ENCODE measurements at places on chromosomes 3 and 15.

DNA sequence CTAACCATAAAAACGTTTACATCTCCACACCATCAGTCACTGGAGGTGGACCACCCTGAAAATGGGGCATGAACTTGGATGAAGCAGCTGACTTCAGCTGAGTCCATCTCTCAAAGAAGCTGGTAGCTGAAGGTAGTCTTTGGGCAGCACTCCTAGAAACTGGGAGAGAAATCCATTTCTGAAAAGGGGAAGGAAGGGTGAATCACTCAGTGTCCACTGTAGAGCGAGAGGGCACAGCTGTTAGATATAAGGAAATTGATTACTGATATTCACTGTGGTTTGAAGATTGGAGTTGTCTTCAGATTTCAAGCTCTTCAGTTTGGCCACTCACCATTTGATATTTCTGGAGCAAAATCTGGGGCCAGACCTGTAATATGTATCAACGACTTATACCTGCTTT, 499.0 kb upstream of the UBE2E2 start:
- no peak for DNase-seq

GRCh38 chr15:89361451-89362202, 27.0 kb upstream of the POLG start:
- peak; percentile 80 for DNase-seq

DNA sequence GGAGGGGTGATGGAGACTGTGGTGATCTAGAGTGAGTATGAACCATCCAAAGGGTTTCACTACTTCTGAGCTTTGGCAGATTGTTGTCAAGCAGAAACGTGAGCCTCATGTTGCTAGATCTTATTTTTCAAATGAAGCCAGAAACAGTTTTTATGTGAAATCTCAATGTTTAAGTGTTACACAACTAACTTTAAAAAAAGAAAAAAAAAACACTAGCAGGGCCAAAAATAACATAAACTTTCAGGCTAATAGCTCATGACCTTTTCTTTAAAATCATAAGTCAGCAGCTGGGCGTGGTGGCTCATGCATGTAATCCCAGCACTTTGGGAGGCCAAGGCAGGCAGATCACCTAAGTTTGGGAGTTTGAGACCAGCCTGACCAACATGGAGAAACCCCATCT, 2.1 kb upstream of the HTR3D start:
- DNase-seq: no peak

- no peak for DNase-seq
Observed at GRCh38 chr15:74216949-74217348, 14.4 kb upstream of the STRA6 start.

DNA sequence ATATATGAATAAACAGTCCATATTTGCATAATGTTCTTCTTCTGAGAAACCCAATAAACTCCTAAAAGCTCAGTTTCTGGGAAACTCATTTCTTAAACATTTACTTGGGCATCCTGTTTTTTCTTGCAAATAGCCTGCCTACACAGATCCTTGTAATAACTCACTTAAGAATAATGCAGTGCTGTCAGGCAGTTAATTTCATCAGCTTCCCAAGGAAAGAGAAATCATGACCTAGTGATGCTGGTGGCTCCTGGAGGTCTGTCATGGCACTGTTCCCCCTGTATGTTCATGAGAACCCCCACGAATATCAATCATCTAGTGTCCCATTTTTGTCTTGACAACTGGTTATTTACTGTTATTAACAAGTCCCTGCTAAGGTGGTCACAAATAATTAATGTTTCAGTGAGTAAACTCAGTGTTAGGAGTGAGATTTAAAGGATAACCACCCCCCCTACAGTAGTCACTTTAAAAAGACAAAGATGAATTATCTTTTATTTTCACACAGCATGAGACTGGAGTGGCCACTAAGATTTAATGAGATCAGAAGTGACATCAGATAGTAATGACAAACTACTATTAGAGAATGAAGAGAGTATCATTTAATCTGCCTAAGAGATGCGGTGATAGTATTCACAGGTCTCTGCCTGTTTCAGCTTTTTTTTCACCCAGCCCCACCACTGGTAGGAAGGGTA, 279.5 kb upstream of the NECTIN3 start:
- DNase-seq: no peak

DNA sequence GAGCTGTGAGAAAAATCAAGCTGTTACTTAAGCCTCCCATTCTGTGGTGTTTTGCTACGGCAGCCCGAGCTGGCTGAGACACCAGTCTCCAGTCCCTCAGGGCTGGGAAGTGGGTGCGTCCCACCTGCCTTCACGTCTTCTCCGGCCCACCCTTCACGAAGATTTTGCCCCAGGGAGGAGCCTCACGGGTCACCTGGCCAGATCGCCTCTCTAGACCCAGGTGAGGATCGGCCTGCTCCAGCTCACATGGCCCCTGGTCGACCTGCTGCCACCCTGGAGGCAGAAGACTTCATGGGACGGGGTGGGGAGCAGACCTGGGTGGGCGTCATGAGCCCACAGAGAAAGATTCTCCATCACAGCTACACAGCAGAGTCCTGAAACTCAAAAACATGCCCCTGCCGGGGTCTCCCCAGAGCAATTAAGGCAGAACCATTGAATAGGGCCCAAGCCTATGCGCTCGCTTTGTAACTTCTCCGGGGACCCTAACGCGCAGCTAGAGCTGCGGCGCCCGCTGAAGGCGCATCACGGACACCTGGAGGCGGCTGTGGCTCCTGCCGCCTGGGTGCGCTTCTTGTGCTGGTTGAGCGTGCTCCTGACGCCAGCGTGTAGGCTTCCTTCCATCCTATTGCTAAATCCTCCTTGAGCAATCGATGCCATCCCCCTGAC, 92.6 kb upstream of the ALDH1A3 start:
- no peak for DNase-seq

- DNase-seq: no peak
Observed at GRCh38 chr3:127210654-127210943, 17.7 kb downstream of the PRR23E start.

GRCh38 chr3:105790534-105790933, 78.3 kb downstream of the CBLB start:
- DNase-seq: no peak

- no peak for DNase-seq
Observed at GRCh38 chr3:58333206-58334012, 717 bp downstream of the PXK start.

- DNase-seq: no peak
Observed at GRCh38 chr15:80199869-80200268, 47.1 kb downstream of the FAH start.

DNA sequence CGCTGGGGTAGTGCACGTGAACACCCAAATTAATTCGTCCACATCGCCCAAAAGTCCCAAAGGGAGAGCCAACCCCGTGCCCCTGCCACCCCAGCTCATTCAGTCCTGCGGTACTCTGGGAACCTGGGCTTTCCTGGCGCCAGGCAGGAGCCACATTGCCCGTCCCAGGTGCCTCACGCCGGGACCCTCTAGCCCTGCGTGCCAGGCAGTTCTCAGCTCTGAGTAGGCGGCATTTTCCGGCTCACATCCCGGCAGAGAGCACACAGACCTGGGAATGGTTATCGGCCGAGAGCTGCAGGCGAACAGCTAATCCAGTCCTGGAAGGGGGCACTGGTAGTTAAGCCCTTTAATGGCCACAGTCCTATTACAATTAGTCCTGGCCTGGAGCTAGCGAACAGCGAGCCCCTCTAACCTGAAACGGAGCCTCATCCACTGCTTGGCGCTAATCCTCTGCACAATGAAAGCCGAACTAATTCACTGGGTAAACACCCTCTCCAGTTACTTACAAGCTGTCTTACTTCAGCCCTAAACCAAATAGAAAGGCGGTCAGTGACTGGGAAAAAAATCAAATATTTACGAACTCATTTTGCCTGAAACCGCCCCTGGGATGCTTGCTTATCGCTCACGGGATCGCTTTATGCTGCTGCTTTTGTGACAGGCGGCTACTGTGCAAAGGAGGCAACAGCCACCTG, 254.6 kb upstream of the SOX14 start:
- peak; percentile 88 for DNase-seq

GRCh38 chr15:45857291-45857690, 222.5 kb downstream of the SQOR start:
- DNase-seq: no peak

GRCh38 chr15:69074843-69075224, 60.3 kb downstream of the NOX5 start:
- DNase-seq: no peak

- no peak for DNase-seq
Observed at GRCh38 chr3:36989005-36989404, 3.9 kb downstream of the EPM2AIP1 start.

DNA sequence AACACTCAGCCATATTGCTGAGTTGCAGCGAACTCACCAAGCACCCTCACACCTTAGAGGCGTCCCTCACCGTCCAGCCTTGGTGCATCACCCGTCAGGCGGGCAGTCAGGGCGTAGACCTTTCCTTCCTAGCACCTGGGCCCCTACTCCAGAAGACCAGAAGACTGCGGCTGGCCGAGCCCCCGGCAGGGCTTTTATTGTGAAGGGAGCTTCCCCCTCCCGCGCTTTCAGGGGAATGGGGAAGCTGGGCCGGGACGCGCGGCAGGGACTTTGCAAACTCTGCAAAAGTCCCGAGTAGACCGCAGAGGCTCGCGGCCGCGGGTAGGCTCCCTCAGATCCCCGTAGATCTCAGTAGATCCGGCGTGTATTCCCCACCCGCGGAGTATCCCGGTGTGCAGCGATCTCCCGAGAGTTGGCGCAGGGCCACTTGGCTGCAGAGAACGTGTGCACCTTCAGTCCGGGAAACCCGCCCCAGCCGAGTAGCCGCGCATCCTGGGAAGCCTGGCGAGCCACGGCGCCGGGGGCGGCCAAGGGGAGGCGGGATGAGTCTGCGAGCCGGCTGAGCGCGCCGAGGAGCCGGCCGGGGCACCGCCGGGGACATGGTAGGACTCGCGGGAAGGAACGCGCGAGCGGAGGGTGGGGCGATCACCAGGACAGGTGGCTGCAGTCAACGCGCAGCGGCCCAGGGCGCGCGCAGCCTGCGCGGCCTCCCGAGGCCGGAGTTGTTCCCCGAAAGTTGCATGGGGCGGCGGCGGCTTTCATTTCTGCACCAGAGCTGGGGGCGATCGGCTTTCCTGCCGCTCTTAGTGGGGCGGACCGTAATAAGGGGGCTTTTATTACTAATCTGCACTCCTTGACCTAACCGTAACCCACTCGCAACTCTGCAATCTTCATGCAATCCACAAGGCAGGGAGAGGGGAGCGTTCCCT, at the start of gene GASK1A:
Gene GASK1A (plus strand): TSS at position 268 of the 929 bp plus-strand sequence. CDS start 332 bp downstream, at position 600.
- peak; percentile 36 for DNase-seq

DNA sequence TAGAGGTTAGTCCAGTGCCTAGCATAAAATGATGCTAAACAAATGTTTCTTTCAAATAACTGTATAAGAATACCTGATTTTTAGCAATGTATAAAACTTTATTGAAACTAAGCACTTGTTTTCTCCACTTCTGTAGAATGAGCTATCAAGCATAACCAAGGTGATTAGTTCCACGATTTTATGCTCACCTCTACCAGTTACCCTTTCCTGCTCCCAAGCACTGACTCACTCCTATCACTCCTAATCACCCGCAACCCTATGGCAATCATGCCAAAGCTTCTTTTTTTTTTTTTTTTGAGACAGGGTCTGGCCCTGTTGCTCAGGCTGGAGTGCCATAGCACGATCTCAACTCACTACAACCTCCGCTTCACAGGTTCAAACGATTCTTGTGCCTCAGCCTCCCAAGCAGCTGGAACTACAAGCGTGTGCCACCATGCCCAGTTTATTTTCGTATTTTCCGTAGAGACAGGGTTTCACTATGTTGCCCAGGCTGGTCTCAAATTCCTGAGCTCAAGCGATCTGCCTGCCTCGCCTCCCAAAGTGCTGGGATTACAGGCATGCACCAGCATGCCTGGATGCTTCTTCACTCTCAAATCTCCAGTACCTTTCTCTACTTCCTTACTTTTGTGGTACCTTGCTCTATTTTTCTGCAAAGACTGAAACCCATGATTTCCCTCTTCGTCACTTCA, 3.9 kb downstream of the HSPBAP1 start:
- DNase-seq: no peak

- peak; percentile 66 for DNase-seq
Observed at GRCh38 chr3:130480736-130481135, 36.2 kb upstream of the COL6A6 start.

DNA sequence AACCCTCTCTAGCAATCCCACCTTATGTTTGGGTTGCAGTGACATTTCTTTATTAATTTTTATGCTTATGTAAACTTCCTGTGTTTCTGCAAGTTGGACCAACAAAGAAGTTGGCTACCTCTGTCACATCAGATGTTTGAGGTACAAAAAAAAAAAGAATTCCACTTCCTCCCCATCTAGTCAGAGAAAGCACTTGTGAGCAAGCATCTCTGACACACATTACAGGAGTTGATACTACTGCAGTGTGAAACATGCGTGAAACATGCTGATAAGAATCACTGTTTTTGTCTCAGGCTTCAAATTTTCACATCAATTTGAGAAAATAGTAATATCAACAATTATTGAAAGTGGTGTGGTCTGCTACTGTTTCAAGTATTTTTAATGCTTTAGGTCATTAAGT, 1.3 kb downstream of the SCAANT1 start:
- no peak for DNase-seq

GRCh38 chr3:164209363-164209762, 868.9 kb downstream of the SI start:
- no peak for DNase-seq

DNA sequence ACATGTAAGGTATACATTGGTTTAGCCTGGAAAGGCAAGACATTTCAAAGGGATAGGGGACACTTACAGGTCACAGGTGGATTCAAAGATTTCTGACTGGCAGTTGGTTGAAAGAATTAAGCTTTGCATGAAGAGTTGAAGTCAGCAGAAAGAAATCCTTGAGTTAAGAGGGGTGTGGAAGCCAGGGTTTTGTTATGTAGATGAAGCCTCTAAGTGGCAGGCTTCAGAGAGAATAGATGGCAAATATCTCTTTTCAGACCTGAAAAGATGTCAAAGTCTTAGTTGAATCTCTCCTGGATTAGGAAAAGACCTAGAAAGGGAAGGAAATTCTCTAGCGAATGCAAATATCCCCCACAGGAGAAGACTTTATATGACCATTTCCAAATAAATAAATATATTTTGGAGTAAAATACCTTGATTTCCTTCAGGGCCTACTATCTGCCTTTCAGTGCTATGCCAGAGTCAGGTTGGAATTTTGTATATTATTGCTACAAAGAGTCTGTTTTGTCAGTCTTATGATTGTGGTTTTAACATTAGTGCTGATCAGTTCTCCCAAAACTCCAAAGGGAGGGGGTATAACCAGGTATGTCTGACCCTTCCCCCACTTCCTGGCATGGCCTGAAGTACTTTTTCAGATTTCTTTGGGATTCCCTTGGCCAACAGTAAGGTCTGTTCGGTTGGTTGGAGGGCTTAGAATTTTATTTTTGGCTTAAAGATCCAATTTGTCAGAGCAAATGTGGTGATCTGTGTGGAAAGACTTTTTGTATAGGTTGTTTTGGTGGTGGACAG, 286.4 kb downstream of the LRTM1 start:
- no peak for DNase-seq

GRCh38 chr15:73367624-73368300, 996 bp downstream of the HCN4 start:
- DNase-seq: no peak

- DNase-seq: peak; percentile 34
Observed at GRCh38 chr3:184227481-184227935, 1.9 kb upstream of the VWA5B2 start.

DNA sequence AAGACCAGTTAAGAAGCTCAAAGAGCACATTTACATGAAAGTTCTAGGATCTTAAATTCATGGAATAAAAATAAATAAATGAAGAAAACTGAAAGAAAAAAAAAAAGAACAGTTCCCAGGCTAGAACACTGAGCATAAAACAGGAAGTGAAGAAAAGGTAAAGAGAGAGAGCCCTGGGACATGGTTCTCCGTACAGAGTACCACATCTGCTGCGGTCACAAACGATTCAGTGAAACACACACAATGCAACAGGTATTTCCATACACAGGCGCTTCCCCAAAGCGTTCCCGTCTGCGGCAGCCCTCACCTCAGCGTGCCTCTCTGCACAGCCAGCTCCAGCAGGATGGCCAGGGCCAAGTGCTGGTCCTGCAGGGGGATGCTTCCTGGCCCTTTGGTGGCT, 49.4 kb downstream of the HERC2 start:
- DNase-seq: no peak

Measured in NCI-H524 (cell line).